T-helper 17 cell (primary cell): ENCODE measurements at places on chromosomes 7 and 10. TPM values are rescaled to one million over a fixed set of nuclear protein-coding genes. Genes with fewer than 3 reads are reported as not detected.

ZNF467 gene
- total RNA-seq = 8.4 TPM

DGKB gene
- total RNA-seq = not detected

CARD11 gene
- 126 TPM for total RNA-seq

NUTM2D gene
- total RNA-seq = 2.3 TPM

SRRM3 gene
- total RNA-seq = not detected

SFTPA2 gene
- not detected for total RNA-seq

LIPJ gene
- total RNA-seq = not detected

ANXA11 gene
- 209 TPM for total RNA-seq

PANK1 gene
- 1.6 TPM for total RNA-seq

GPR37 gene
- not detected for total RNA-seq

NANOS1 gene
- total RNA-seq = 0.34 TPM

CLDN4 gene
- total RNA-seq = 0.17 TPM

GHRHR gene
- not detected for total RNA-seq

HSPA12A gene
- total RNA-seq = 0.62 TPM

C10orf88 gene
- 5.7 TPM for total RNA-seq

HTRA1 gene
- 0.55 TPM for total RNA-seq

WNT8B gene
- not detected for total RNA-seq

BAMBI gene
- 0.92 TPM for total RNA-seq

GIMAP6 gene
- 48.3 TPM for total RNA-seq

ARHGAP22 gene
- 0.39 TPM for total RNA-seq

CCL24 gene
- not detected for total RNA-seq

SLC39A12 gene
- not detected for total RNA-seq

DIP2C gene
- 4.1 TPM for total RNA-seq

SPACDR gene
- total RNA-seq = 1.4 TPM

XRCC2 gene
- 0.50 TPM for total RNA-seq

PAX2 gene
- total RNA-seq = not detected

ELFN1 gene
- total RNA-seq = not detected

CLRN3 gene
- not detected for total RNA-seq

PRR15 gene
- not detected for total RNA-seq

ABCC2 gene
- total RNA-seq = 3.0 TPM

SLC13A4 gene
- not detected for total RNA-seq

TMEM229A gene
- total RNA-seq = not detected

SEC24C gene
- 85.5 TPM for total RNA-seq

FAS gene
- total RNA-seq = 82.8 TPM

CYP2C8 gene
- total RNA-seq = 0.21 TPM

FAM237B gene
- not detected for total RNA-seq

LRMDA gene
- total RNA-seq = not detected

OPN4 gene
- not detected for total RNA-seq

LLCFC1 gene
- not detected for total RNA-seq

PALD1 gene
- 0.13 TPM for total RNA-seq

ACSM6 gene
- not detected for total RNA-seq

UCN3 gene
- not detected for total RNA-seq

SLC37A3 gene
- 26.4 TPM for total RNA-seq

RADIL gene
- 0.55 TPM for total RNA-seq

PRLHR gene
- not detected for total RNA-seq

MBL2 gene
- total RNA-seq = not detected
